Keratinocyte (primary cell): ENCODE measurements at places on chromosomes 12 and 14.
A peak's percentile ranks its signal among the peaks of the same experiment; 100 is the strongest.

DNA sequence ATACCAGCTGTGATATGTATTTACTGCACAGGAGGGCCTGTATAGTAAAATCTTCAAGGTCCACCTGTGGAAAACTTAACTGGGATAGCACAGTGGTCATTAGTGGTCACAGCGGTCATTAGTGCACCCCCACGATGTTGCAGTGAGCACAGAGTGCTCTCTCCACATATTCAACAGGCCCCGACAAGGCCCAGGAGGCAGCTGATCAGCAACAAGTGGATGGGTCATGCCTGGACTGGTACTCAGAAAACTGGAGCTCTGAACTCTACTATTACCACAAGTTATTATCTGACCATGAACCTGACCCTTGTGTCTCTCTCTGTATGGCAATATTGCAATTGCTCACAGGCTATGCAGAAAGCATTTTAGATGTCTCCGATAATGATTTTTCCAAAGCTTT, 129.5 kb downstream of the SLC35F4 start:
- no peak for DNase-seq

- DNase-seq: no peak
Measured at GRCh38 chr12:92624236-92624635, 78.6 kb upstream of the PLEKHG7 start.

- peak; percentile 17 for DNase-seq
Measured at GRCh38 chr12:93090731-93091172, 161.7 kb upstream of the EEA1 start.

DNA sequence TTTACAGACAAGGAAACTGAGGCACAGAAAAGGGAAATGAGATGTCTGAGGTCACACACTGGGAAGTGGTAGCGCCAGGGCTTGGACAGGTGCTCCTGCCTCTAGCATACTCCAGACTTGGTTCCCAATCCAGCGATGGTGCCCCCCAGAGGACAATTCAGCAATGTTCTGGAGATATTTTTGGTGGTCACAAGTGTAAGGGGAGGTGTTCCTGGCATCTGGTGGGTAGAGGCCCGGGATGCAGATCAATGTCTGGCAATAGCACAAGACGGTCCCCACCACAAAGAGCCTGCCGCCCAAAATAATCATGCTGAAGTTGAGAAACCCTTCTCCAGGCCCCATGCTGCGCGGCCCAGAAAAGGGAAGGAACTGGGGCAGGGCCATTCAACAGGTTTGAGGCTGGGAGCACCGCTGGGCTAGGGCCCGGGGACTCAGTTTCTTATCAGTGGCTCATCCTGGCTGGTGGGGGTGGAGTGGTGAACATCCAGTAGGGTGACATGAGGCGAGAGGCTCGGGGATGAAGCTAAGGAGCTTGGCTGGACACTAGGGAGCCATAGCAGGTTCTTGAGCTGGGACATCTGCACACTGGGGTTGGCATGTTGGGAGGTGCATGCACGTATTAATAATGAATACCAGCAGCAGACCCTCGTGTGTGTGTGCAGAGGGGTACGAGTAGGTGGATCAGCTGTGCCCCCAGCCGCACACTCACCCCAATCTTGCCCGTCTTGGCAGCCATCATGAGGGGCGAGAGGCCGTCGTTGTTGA, 35.1 kb downstream of the TRPV4 start:
- DNase-seq: no peak

DNA sequence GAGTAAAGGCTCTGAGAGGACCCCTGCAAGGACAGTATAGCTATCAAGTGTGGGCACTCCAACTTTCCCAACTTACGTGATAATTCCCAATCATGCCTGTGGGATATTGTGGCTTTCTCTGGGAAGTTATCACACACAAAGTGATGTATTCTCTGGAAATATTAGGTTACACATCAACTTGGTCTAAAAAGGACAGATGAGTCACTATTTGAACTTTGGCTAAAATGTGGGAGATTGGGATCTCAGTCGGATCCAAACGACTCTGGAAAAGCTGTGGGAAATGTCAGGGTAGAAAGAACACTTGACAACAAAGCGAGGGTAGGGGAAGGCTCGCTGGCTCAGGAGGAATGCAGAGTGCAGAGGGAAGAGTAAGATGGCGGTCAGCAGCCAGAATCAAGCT, 1048.9 kb downstream of the BCL11B start:
- no peak for DNase-seq

DNA sequence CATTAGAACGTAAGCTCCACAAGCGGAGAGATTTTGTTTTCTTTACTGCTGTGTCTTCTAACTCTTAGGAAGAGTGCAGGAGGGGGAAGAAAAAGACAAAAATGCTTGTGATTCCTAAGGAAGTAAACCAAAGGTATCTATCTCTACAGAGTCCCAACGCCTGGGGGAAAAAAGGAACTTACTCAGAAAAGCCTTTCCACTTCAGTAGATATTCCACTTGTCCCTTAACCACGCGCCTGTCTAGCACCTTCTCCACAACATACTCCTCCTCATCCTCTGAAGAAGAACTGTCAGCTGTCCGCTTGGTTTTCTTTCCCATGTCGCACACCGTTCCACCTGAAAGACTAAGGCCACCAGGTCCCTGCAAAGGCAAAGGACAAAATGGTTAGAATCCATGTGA, 22.6 kb downstream of the CBX5 start:
- no peak for DNase-seq

DNA sequence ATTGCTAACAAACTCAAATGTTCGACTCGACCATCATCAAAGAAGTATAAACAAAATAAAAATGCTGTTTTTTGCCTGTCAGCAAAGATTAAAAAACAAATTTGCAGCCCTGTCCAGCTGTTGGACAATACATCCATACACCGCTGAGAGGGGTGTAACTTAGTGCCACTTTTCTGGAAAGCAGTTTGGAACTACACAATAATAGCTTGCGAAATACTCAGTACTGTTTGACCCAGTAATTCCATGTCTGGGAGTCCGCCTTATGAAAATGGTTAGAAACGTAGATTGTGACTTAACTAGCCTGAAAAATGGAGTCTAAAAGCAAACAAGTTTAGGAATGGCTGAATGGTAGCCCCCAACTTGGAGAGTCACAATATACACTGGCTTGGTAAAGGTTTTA, 6.4 kb downstream of the USP30 start:
- DNase-seq: no peak

DNA sequence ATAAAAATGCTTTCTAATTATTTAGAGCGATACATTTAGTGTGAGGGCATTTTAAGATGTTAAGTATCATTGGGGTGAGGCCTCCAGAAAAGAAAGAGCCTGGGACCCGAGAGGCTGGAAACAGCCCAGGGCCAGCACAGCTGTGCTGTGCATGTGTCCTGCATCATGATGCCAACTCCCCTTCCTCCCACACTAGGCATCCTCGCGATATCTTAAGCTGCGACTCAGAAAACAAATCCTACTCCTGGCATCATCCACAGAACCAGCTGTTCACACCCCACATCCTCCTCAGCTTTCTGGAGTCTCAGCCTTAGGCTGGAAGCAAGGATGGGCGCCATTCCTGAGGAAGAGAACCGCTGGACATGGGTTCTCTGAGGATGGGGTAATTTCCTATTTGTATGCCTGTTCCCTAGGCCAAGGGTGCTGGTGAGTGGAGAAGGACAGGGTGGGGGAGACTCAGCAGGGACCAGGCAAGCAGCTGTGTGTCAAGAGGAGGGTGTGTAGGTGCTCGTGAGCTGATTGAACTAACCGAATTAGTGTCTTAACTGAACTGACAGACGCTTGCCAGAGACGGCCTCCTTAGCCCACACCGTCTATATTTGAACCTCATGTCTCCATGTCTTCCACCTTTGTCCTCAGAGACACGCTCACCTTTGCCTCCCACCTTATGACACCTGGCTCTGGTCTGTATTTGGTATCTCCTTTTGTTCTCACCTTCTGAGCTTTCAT, 15.6 kb upstream of the MCRS1 start:
- DNase-seq: no peak

GRCh38 chr14:91333650-91334039, 84.0 kb downstream of the CCDC88C start:
- DNase-seq: no peak
